Mesangial cell (primary cell): ENCODE measurements at places on chromosomes 7 and 10. TPM values are rescaled to one million over a fixed set of nuclear protein-coding genes. Genes with fewer than 3 reads are reported as not detected.

Gene FAM25G
- not detected in 2 replicates for total RNA-seq

Gene IFIT2
- total RNA-seq: 0.49 and 2.2 TPM in 2 replicates

Gene BLNK
- not detected in 2 replicates for total RNA-seq

Gene IL6
- total RNA-seq: 1.8 and 3.5 TPM in 2 replicates

Gene UTF1
- not detected in 2 replicates for total RNA-seq

Gene TMEM72
- total RNA-seq: 0.25 TPM in 1 of 2 replicates, not detected in the other

Gene MMD2
- not detected in 2 replicates for total RNA-seq

Gene ALOX5
- total RNA-seq: 0.16 and 4.3 TPM in 2 replicates

Gene KCTD7
- total RNA-seq: 3.7 and 10.5 TPM in 2 replicates

Gene LEP
- total RNA-seq: not detected in 2 replicates

Gene NKX1-2
- not detected in 2 replicates for total RNA-seq

Gene KCNMA1
- total RNA-seq: 32.5 and 46.8 TPM in 2 replicates

Gene CXCL12
- 0.81 and 4.7 TPM in 2 replicates for total RNA-seq

Gene PROSER2
- total RNA-seq: 35.5 and 86.5 TPM in 2 replicates

Gene AKR1D1
- not detected in 2 replicates for total RNA-seq

Gene PCDH15
- under 0.01 and 0.51 TPM in 2 replicates for total RNA-seq

Gene ATP6V0A4
- 0.13 and 0.33 TPM in 2 replicates for total RNA-seq

Gene GALNT17
- total RNA-seq: under 0.01 and 0.13 TPM in 2 replicates

Gene FANK1
- total RNA-seq: 1.8 and 2.9 TPM in 2 replicates

Gene BET1
- total RNA-seq: 16.6 and 18.7 TPM in 2 replicates

Gene ANK3
- total RNA-seq: 6.5 and 14.2 TPM in 2 replicates

Gene NUP205
- 25.9 and 83.1 TPM in 2 replicates for total RNA-seq

Gene NANOS1
- total RNA-seq: 0.81 and 1.9 TPM in 2 replicates

Gene CFAP58
- total RNA-seq: under 0.01 and 0.16 TPM in 2 replicates

Gene TMEM184A
- 4.1 and 4.4 TPM in 2 replicates for total RNA-seq

Gene AGMO
- total RNA-seq: 0.13 TPM in 1 of 2 replicates, not detected in the other

Gene SLC29A3
- total RNA-seq: 1.6 and 4.8 TPM in 2 replicates

Gene CRHR2
- total RNA-seq: not detected in 2 replicates

Gene DPYSL4
- 0.98 and 5.3 TPM in 2 replicates for total RNA-seq
